ENCODE measurements at places on chromosomes 2 and 18.
A peak's percentile ranks its signal among the peaks of the same experiment; 100 is the strongest.

GRCh38 chr2:96524482-96525210 is 11.9 kb upstream of the ARID5A start:
- DNase-seq = no peak

- DNase-seq = no peak
These were observed 717.7 kb upstream of the FAM98A start for GRCh38 chr2:34316788-34317187.

DNA sequence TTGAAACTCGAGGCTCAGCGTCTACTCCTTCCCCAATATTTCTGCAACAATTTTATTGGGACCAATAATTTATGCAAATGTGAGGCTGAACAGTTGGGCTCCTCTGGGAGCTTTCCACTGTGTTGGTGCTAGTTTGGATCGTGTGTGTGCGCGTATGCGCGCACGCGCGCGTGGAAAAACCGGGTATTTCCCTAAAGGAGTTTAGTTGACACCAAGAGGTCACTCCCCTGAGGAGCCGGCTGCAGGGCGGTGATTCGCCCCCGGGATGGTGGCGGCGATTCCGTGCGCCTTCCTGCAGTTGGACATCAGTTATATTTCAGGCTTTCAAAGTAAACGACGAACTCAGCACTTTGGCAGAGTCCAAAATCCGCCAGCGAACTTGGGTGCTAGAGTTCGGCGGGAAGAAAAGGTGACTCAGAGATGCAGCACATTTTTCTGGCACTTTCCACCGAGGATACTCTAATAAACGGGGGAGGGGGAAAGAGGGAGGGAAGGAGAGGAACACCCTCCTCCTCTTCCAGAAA is 186.5 kb upstream of the FANCL start:
- no peak for DNase-seq

DNA sequence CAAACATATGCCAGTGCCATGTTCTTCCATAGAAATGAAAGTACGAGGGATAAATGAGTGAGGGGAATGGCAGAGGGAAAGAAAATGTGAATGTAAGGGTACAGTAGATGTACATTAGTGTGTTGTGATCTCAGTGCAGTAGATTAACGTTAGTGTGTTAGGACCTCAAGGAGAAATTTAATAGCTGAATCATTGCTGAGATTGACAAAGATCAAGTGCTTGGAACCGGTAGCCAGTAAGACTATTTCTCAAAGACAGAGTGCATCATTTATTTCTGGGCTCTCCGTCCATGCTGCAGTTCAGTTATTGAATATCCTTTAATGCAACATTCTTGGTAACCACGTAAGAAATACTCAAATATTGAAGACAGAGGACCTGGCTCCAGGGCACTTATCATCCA is 246.0 kb downstream of the PTPRM start:
- no peak for DNase-seq

- no peak for DNase-seq
These were observed 291.4 kb downstream of the DYSF start for GRCh38 chr2:71744781-71745180.

- DNase-seq = no peak
These were observed 68.5 kb upstream of the NFU1 start for GRCh38 chr2:69505710-69506109.

- no peak for DNase-seq
These were observed 168.2 kb downstream of the DPP10 start for GRCh38 chr2:114610677-114611076.

- no peak for DNase-seq
These were observed 62.4 kb downstream of the KCMF1 start for GRCh38 chr2:85033388-85033787.

GRCh38 chr2:117832905-117833613 is 18.6 kb downstream of the DDX18 start:
- DNase-seq = no peak

- no peak for DNase-seq
These were observed 1184.0 kb upstream of the GYPC start for GRCh38 chr2:125471963-125472362.

DNA sequence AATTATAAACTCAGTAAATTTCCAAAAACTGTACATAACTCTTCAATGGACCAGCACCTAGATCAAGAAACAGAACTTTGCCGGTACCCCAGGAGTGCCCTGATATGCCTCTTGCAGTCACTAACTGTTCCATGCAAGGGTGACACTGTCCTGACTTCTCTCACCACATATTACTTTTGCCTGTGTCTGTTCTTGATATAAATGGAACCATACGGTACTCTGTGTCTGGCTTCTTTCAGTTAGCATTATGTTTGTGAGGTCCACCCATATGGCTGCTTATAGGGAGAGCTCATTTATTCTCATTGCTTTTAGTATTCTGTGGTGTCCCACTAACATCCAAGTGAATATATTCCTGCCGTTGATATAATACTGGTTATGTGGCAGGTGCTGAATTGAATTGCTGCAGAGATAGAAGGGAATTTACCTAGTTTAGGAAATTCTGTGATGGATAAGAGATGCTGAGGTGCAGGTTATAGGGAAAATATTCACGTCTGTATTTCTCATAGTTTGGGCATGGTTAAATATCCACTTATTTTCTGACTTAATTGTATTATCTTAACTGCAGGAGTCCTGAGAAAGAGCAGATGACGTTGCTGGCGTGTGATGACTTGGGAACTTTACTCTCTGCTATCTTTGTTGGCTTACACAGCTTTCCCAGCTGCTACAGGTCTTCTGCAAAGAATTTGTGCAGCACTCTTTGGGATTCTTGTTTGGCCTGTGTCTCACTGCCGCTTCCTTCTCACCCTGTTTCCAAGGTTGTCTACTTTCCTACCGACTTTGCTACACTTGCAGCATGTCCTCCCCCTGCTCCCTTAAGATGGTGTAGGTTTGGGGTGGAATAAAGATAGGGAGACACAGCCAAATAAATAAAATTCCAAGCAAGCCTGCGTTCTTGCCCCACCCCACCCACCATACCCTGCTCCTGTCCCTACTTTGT is 107.9 kb downstream of the MAP4K4 start:
- DNase-seq = no peak

GRCh38 chr2:144597894-144598593 is 78.1 kb upstream of the ZEB2 start:
- no peak for DNase-seq

DNA sequence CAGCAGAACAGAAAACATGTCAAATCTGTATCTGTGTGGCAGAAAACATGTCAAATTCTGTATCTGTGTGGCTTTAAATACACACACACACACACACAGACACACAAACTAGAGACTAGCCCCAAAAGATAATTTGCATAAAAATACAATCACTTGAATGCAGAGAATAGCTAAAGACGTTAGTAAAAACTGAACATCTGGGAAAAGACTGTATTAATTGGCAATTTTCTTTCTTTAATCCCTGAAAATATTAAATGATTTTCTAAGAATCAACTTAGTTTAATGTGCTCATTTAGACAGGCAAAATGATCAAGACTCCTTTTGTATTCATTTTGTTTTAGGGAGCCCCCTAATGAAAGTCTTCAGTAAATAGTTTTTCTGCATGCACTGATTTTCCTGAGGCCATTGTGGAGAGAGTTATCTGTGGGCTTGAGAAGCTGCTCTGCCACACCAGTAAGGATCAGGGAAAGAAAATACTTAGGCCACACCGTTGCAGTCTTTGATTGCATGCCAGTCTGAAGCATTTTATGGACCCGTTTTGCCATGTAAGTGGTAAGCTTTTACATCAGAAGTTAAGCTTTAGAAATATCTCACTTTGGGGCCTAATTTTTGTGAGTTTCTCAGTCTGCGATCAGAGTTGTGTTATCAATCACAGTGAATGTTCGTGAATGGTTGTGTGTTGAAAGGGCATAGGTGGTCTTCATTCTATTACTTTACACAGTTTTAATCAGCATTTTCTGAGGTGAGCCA is 2.2 kb downstream of the SPATS2L start:
- DNase-seq = no peak

DNA sequence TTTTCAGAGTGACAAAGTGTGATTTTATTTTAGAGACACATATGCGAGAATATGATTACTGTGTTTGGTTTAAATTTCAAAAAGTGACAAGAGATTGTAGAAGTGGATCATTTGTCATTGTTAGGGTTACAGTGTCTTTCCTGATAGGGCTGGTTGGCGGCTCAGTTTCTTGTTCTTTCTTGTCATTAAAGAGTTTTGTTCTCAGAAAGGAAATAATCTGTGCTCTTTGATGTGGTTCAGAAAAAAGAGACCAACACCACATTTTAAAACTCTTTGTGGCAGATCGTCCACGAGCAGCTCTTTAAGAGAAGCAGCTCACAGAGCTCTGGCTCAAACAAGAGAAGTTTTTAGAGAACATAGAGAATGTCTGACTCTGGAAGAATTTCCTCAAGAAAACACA is 45.6 kb upstream of the ZNF532 start:
- DNase-seq = no peak

DNA sequence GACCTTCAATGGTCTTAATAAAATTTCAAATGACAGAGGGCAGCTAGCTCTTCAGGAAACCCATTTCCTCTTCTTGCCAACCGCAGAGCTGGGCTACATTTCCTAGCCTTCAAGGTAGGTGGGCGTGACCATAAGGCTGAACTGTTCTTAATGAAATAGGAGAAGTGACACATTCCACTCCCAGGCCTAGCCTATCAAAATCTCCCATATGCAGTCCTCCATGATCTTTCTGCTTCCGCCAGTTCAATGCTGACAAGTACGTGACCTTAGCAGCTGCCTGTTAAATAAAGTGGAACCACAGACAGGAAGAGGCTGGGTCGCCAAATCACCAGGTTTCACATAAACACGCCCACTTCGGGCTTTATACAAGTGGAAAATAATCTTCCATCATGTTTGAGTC is 13.2 kb downstream of the SERPINE2 start:
- peak; percentile 25 for DNase-seq

DNA sequence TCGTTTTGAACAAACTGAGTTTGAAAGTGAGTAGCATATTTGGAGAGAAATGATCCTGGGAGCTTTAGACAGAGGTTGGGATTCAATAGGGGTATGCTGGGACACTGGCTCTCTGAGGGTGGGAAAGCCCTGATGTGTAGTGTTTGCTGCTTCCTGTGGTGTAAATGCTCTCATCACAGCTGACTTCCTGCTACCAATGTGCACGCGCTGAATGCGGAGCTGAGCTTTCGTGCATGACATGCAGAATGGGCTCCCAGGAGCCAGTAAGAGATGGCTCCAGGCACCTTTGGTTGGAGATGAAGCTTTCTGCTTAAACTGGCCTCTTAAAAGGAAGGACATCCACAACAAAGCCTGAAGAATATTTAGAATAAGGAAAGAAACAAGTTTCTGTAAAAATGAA is 224.1 kb upstream of the CCDC150 start:
- no peak for DNase-seq

DNA sequence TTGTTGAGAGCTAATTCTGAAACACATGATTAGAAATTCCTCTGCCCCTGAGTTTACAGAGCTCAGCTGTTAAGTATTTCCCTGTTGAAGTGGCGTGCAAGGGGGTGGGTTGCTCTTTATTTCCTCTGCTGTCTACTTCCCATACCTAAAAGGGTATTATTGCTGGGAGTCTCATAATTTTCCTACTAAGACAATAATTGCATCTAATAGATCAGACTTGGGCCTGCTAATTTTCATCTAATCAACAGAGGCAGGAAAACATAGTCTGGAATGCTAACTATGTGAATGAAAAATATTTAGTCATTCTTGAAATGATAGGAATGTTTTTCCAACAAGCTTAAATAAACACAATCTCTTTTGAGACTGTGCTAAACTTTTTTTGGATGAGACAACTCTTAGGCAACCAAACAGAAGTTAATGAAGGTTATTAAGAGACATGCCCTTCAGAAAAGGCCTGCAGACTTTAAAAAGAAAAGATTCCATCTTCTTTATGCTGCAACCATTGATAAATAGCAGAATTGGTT is 111.4 kb downstream of the FEZ2 start:
- no peak for DNase-seq

- DNase-seq = no peak
These were observed 66.5 kb downstream of the ALPK2 start for GRCh38 chr18:58562146-58562998.

DNA sequence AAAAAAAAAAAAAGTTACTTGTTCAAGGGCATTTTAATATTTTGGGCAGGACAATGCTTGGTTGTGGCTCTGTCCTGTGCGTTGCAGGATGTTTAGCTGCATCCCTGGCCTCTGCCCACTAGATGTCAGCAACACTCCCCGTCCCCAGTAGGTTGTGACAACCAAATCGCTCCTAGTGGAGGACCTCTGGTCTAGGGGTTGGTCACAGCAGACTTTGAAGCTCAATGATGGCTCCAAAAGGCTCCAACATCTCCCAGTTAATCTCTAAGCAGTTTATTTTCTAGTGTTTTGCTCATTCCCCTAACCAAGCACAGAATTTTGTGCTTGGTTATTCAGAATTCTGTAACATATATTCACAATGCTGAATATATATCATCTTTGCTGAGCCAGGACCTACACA is 67.0 kb downstream of the CHRNA1 start:
- peak; percentile 30 for DNase-seq

DNA sequence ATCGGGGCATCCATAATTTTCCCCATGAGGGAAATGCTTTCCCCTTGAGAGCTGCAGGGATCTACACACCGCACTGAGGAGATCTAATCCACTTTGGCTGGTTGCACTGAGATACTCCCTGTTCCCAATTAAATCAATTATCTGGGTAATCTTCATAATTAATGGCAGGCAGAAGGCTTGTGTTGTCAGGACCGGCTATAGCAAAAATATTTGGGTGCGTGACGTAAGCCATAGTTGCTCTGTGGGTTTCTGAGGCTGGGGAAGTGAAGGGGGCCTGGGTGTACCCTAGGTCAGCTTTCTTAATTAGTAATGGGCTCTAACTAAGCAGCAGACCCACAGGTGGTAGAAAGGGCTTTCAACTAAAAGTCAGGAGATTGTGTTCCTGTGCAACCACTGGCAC is 62.8 kb upstream of the UPP2 start:
- no peak for DNase-seq

DNA sequence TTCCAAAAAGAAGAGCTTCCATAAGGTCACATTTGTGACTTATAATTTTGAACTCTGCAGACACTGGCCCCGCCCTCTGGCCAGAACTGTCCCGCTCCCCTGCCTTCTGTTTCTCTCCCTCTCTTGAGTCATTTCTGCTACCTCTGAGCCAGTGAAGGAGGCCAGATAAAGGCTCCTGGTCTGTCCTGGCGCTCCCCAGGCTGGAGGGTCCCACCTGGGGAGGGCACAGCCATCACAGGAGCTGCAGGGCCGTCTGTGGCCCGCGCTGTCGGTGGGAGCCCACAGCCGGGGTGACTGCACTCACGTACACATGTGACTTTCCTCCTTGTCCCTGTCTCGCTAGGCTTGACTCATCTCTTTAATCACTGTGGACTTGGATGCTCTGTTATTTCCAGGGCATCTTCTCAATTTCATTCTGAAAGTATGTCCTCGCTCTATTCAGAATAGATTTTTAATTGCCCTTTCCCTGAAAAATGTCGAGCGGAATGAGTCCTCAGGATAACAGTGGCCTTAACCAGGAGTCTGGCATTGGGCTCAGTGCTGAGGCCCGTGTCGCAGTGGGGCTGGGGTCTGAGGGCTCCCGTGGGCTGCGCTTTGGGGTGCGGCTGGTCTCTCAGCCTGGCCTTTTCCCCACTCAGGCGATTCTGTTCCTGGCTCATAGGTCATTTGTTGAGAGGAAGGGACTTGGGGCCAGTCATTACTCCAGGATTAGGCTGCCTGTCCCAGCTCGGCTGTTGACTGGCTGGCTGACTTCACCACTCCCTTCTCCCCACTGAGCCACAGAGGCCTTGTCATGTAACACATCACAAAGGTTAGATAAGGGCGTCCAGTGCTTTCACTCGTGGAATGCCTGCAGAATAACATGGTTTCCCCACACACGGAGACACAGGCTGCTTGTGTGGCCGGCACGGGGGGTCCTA is 34.5 kb downstream of the KLHL29 start:
- no peak for DNase-seq

GRCh38 chr18:12819841-12820240 is 64.2 kb downstream of the PTPN2 start:
- no peak for DNase-seq

Measured in activated CD4-positive, CD25-positive, alpha-beta regulatory T cell treated with anti-CD3 and anti-CD28 coated beads, Interleukin-2, amount 50 U/mL, for 16 hours (primary cell).